ENCODE measurements at places on chromosomes 6 and 20.

GRCh38 chr6:110532431-110532830, 56.0 kb upstream of the SLC22A16 start:
- DNase-seq: no peak

DNA sequence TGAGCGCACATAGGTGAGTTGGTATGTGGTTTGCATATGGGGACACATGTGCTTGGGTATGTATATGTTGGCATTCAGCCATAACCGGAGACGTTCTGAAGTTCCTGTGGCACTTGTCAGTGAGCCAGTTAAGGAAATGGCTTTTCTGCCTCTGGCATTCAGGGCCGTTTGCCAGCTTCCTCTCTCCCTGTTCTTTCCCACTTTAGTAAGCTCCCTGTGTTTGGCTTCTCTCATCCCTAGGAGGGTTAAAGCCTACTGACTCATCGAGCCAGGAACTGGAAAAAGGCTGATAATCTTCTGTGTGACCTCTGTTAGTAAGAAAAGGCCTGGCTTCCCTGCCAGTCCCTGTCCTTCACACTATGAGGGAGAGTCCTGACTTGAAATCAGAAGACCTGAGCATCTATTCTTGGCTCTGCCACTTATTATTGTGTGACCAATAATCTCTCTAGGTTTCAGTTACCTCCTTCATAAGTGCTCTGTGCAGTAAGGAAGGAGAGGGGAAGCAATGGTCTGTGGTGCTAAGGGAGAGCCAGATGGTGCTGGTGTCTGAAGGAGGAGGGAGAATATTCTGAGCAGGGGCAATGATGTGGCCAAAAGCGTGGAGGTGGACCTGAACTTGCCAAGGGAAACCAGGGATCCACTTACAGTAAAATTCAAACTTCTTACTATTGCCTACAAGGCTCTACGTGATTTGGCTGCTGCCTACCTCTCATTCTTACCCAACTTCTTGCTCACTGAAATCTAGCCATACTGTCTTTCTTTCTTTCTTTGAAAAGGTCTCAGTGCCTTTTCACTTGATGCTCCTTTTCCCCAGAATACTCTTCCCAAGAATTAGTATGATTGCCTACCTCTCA, 31.4 kb downstream of the ACSS2 start:
- DNase-seq: peak; percentile 92

GRCh38 chr20:10060226-10060625, 25.4 kb downstream of the ANKEF1 start:
- DNase-seq: no peak

DNA sequence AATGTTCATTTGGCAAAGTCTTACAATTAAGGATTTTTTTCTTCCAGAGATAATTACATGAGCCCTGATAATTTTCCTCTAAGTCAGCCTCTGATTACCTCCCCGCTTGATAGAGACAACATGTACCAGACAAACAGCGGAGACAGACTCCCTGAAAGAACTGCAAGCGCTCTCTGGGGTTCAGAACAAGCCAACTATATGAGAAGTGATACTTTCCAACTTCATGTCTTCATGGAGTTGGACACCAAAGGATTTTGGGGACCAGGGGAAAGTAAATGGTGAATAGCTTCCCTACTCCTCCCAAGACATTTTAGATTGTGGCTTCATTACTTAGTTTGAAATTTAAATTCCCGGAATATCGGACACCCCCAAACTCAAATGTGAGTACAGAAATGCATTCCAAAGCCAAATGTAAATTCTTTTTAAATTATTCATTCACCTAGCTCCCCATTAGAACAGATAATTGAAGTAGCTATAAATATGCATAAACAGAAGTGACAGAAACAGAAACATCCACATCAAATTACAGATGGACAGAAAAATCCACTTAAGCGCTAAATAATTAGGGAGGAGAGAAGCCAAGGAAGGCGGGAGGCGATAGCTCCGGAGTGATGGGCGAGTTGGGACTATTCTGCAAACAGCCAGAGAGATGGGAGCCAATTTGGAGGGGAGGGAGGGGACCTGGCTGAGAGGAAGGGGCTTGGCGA, 129.7 kb upstream of the AKAP12 start:
- DNase-seq: no peak

DNA sequence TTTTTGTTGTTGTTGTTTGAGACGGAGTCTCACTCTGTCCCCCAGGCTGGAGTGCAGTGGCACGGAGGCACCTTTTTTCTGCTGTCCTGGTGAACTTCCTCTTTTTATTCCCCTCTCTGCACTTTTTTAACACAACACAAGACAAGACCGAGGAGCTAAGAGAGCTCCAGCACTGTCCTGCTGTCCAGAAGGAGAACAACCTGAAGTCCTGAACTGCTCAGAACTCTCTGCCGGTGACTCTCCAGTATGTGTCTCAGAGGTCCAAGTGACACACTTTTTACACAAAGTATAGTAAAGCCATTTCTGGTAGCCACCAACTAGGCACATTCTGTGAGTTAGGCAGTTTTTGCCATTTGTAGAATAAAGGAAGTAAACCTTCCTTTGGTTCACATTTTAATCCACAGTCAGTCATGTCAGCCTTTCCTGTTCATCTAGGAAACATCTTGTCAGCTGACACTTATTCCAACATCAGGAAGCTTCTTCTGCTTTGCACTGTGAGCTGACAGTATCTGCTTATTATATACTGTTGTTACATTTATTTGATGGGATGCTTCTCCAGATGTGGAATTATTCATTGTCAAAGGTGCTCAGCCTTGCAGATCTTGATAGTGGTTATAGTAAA, 28.1 kb upstream of the TXNDC5 start:
- no peak for DNase-seq

- DNase-seq: no peak
These were observed 159.9 kb downstream of the MMS22L start for GRCh38 chr6:97123112-97123511.

GRCh38 chr6:95087394-95088097, 489.8 kb upstream of the MANEA start:
- DNase-seq: peak; percentile 66

DNA sequence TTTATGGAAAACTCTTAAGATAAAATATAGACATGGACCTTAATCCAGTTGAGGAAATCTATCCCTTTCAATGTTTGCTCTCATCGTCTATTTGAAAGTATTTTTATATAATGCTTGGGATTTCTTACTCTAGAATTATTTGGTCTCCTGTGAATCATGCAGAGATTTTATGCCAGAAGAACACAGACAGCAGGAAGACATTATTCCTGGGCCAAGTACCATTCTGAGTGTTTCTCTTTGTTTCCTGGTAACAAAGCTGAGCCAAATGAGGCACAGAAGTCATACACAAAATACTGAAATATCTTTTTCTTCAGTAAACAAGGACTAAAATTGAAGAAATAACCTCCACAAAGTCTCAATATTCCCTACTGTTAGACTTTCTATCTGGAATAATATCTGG, 538.2 kb upstream of the EYS start:
- no peak for DNase-seq

- peak; percentile 81 for DNase-seq
These were observed 63.3 kb downstream of the SMLR1 start for GRCh38 chr6:130890521-130890971.

GRCh38 chr6:28775405-28776129, 148.2 kb downstream of the TRIM27 start:
- no peak for DNase-seq

GRCh38 chr20:48733296-48733790, 94.5 kb downstream of the PREX1 start:
- DNase-seq: no peak

DNA sequence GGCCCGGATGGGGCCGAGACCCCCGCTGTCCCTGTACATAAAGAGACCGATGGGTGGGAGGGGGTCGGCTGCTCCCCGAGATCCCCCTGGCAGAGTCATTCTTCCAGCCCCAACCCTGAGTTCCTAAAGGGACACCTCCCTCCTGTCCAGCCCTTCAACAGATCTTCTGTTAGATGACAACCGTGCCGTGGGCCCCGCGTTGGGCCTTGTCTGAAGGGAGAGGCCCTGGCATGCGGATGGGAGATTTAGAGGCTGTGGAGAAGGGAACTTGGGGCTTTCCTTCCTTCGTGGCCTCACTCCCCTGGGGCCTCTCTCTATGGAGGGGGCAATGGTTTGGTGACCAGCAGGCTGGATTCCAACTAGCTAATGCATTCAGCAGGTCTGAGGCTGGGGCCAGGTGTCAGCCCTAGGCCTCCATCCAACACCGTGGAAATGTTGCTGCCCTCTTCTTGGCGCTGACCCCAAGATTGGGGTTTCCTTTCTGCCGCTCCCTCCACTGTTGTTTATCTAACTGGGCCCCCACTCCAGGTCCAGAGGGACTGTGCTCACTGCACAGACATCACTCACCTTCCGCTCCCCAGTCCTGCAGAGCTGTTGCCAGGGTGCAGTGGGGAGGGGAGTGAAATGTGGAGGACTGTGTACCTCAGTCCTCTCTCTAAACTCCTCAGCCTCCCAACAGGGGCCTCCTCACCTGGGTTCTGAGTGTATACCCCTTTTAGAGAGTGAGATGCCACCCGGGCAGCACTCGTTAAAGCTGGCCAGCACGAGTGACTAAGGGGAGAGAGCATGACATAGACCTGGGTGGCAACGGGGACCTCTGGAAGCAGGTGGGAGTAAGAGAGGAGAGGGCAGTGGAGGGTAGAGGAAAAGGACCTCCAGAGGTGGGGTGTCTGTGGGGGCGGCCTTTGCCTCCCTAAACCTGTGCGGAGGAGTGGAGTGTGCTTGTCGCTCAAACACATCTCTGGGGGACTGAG, 6.7 kb downstream of the TMEM151B start:
- DNase-seq: no peak

DNA sequence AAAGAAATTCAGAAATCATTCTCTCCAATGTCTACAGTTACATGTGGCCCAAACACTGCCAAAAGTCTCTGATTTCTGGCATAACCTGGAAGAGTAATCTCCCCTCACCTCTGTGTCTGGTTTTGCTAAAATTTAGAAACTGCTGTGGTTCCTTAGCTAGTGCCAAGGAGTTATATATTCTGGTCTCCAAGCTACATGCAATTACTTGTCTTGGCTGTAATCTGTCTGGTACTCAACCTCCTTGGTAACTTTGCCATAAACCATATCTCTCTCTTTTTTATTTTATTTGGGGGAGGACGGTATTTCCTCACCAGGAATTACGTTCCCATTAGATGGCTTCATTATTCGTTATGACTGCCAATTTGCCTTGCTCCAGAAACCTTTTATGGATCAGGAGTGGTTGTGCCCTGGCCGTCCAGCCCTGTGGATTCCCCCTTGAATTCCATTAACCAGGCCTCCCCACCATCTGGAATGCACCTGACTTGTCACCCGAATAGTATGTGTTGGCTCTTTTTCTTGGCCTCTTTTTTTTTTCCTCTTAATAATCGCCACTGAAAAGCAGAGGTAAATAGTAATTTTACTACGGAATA, 400.0 kb downstream of the CD83 start:
- DNase-seq: peak; percentile 38

- DNase-seq: peak; percentile 82
These were observed 202.5 kb upstream of the ASCC3 start for GRCh38 chr6:101083533-101084175.

GRCh38 chr6:99432877-99433276, 7.8 kb upstream of the PNISR start:
- no peak for DNase-seq

GRCh38 chr6:143236151-143236798, 175.6 kb downstream of the AIG1 start:
- peak; percentile 63 for DNase-seq

DNA sequence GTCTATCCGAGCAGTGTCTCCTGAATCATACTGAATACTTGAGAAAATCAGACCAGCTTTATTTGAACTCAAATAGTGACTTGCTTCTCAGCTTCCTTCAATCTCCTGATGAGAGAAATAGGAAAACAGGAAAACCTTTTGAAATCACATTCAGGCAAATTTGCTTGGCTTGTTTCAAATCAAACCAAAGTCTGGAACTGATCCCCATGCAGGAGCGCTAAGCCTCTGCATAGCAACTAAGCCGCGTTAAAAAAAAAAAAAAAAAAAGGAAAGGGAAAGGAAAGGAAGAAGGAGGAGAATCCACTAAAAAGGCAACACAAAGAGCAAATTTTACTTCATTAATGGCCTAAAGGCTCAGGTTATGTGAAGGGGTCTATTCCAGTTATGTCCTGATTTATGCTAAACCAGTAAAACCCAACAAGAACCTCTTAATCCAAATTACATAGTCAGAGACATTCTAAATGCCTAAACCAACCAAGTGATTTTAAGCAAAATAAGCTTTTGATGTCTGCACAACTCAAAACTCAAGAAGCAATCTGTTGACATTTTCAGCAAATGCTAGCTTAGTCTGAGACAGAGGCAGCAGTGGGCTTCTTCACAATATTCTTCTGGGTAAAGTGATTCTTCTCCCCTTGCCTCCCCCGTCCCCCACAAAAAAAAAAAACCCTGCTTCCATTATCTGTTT, 112.5 kb downstream of the SOBP start:
- no peak for DNase-seq

DNA sequence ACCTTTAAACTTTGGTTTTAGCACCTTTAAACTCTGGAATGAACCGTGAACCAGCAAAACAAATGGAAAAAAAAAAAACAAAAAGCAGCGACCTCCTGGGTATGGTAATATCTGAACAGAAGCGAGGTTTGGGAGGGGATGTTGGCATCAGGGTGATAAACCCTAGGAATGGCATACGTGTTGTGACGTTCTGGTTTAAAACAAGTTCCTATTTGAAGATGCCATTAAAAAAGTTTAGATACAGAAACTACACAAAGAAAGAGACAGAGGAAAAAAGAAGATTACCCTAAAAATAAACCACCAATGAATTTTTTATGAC, 60.4 kb downstream of the ATXN1 start:
- no peak for DNase-seq

- DNase-seq: no peak
These were observed 51.7 kb downstream of the UQCC1 start for GRCh38 chr20:35360033-35360432.

- DNase-seq: no peak
These were observed 367.7 kb downstream of the TAF4 start for GRCh38 chr20:61697666-61698597.

DNA sequence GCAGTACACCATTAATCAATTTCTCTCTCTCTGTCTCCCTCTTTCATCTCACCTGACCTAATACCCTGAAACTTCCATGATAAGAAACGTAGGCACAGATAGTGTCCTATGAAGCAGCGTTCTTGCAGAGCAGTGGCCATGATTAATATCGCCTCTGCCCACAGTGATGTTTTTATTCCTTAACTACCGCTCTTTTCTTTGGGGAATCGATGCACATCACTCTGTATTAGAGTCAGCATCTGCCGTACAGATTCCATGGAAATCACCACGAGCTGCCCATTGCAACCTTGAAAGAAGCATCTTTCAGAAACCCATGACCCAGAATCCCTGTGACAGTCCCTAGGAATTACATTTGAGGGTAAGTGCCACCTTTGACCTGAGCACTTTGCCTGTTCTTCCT, 152.0 kb upstream of the ECI2 start:
- no peak for DNase-seq

DNA sequence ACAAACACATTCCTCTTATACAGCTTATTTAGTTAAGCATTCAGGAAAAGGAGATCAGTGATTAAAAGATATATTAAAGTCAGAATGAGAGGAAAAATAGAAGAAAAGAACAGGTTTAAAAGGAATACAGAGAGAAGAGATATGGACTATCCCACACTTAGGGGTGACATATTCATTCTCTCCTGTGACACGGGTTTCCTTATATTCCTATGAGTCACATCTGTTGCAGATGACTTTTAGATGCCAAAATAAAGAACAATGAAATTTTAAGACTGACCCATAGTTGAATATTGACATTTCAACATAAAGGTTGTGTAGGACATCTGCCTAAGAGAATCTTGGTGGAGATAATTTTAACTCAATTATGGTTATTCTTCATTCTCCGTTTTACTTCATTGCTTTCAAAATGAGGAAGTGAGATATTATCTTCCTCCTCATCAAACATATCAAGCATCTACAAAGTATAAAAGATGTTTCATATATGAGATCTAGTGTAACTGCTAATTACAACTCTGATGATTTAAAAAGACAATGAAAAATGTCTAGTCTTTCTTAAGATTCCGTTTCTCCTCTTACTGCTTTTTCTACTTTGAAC, 1336.7 kb upstream of the CITED2 start:
- DNase-seq: peak; percentile 11

Measured in fibroblast of mammary gland (primary cell).